ENCODE measurements at places on chromosomes 11 and 22.
A peak's percentile ranks its signal among the peaks of the same experiment; 100 is the strongest.

- no peak for DNase-seq
Observed at GRCh38 chr22:47449508-47450270, 687.2 kb downstream of the TBC1D22A start.

- DNase-seq: peak; percentile 56
Observed at GRCh38 chr22:36279219-36279666, 26.3 kb downstream of the APOL1 start.

DNA sequence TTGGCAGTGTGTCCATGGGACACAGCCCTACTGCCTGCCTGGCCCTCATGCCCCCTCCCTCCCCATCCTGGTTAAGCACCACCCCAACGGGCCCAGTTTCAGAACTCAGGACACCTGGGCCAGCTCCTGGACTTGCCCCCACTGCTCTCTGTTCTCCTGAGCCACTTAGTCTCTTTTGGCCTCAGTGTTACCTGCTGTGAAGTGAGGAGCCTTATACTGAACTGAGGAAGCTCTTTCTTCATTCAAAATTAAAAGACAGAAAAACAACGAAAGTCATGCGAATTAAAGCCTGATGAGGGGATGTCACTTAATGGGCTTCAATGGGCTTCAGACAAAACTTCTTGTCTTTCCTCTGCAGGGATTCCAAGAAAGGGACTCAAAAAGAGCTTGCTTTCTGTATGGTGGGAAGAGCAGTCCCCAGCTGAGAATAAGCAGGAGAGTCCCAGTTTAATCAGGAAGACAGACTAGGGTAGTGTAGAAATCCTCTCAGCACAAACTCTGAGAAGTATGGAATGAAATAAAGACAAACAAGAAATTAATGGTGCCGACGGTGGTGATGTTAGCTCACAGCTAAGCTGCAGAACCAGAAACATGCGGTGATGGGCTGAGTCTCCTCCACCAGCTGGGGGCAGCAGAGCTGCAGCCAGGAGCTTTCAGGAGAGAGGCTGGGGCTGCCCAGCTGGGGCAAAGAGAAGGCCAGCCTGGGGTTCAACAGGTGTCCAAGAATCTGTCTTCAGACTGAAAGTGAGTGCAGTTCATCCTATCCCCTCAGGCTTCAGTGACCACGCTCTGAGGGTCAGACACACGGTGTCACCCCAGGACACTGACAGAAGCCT lies 101.0 kb downstream of the GGTLC2 start:
- peak; percentile 1 for DNase-seq

DNA sequence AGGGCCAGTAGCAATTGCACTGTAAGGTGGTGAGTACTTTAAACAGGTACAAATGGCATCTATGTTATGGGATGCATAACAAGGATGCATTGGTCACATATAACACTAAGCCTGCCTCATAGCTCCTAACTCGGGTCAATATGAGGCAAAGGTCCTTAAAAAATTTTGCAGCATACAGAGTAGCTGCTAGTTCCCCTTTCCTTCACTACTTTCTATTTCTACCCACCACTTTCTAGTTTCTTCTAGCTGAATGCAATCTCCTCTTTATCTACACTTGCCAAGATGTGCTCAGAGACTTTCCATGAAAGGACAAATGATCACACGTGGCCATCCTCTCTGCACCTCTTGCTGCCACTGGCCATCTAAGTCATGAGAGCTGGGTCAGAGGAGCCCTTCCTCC lies 9.8 kb downstream of the OR51F2 start:
- DNase-seq: no peak

DNA sequence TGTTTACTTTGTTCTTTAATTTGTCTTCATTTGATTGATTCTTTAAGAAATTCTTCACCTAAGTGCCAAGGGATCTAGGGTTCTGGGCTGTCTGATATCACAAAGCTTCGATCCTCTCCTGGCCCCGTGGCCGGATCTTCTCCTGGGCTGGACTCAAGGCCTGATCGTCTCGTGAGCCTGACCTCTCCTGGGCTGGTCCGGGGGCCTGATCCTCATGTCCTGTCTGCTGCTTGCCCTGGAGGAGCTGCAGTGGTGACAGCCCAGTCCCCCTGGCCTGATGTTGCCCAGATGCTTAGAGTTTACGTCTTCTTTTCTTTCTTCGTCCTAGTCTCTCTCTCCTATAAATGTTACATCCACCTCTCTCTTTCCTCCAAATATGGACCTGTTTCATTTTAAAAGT lies 3.3 kb downstream of the NADSYN1 start:
- no peak for DNase-seq

DNA sequence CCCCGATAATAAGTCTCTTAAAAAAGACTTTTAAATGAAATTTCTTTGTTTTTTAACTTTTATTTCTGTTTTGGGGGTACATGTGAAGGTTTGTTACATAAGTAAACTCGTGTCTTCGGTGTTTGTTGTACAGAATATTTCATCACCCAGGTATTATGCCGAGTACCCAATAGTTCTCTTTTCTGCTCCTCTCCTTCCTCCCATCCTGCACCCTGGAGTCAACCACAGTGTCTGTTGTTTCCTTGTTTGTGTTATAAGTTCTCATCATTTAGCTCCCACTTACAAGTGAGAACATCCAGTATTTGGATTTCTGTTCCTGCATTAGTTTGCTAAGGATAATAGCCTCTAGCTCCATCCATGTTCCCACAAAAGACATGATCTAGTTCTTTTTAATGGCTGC lies 1.6 kb upstream of the GSTP1 start:
- no peak for DNase-seq

- DNase-seq: no peak
Observed at GRCh38 chr11:2531987-2532703, 87.3 kb downstream of the KCNQ1 start.

- no peak for DNase-seq
Observed at GRCh38 chr11:131278472-131278871, 91.9 kb upstream of the NTM start.

DNA sequence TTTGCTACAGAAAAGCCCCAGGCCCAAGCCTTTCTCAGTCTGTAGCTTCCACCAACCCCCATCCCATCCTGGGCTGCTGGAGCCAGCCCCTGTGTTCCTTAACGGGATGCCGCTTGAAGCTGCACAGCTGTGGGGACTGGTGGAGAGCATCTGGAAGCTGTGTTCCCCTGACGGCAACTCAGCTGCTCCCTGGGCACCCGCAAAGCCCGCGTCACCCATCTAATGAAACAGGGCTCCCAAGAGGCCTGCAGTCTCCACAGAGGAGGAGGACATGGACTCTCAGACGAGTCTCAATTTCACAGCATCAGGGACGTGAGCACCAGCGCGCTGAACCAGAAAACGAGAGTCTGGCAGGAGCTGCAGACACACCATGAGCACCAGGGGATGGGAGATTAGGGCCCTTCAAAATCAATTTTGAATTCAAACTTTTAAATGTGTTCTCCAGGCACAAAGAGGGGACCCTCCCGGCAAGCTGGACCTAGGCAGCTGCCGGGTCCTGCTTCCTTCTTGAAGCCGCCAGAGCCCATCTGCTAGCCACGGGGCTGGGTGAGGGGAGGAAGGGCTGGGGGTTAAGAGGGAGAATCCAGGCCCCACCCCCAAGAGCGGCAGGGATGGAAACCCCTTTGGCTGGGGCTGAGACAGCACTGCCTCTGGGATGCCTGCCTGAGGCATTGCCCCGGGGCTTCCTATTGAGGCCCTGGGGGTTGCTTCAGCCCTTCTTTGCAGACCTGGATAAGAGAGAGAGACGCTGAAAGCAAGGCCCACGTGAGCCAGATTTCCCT lies 21.0 kb downstream of the LMO1 start:
- DNase-seq: no peak

- no peak for DNase-seq
Observed at GRCh38 chr11:117249571-117249970, 17.1 kb downstream of the RNF214 start.

- DNase-seq: no peak
Observed at GRCh38 chr22:48261048-48261621, 1498.7 kb downstream of the TBC1D22A start.

DNA sequence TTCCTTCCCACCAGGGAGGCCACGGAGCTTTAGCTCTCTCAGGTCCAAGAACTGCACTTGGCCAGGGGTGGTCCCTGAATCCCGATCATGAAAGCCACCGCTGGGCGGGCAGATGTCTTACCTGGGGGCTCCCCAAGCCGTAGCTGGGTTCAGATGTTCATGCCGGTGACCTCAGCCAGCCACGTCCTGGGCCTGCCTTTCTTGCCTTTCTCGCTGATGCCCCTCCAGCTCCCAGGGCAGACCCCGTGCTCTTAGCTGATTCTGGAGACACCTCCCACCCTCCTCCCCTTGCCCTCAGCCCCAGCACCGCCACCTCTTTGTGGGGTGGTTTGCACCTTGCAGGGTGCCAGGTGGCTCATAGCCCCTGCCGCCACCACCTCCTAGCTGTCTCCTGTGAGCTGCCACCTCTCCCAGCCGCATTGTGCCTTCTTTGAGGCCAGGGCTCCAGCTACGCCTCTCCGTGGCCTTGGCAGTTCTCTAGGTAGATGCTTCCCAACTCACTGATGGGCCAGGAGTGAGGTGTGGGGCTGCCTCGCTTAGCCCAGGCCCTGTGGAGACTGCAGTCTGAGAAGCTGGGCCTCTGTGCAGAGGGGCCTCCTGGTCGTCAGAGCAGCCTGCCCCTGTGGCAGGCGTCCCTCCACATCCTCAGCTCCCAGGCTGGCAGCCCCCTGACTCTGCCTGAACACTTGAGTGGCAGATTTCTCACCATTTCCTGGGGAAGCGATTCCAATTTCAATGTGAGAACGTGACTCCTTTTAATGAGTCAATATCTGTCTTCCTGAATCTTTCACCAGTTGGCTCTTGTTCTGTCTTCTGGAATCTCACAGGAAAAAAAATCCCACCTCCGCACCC lies 97.6 kb upstream of the B3GAT1 start:
- DNase-seq: no peak

DNA sequence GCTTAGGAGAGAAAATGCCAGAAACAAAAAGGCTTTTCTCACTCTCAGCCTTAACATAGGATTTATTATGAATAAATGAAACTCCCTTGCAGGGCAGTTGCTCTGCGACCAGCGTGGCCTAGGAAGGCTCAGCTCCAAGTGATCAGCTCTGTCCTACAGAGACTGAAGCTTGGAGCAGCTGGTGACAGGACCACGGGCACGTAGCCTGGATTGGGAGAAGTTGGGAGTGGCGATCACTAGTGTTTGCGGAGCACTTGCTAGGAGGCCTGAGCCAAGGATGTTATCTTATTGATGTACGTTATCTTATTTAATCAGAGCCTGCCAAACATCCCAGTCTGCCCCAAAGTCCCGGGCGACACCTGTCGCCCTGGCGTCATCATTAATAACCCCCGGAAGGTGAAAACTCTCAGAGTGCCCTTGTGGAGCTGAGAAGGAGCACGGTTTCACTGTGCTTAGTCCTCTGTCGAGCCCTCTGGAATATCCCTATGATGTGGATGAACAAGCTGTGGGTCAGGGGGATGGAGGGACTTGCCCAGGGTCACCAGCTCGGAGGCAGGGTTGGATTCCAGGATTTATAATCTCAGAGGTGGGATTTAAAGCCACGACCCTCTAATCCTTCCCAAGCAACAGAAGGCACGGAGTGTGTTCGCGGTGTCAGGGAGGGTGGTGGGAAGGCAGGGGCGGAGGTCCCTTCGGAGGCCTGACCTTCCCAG lies 40.8 kb upstream of the SMIM38 start:
- DNase-seq: no peak

DNA sequence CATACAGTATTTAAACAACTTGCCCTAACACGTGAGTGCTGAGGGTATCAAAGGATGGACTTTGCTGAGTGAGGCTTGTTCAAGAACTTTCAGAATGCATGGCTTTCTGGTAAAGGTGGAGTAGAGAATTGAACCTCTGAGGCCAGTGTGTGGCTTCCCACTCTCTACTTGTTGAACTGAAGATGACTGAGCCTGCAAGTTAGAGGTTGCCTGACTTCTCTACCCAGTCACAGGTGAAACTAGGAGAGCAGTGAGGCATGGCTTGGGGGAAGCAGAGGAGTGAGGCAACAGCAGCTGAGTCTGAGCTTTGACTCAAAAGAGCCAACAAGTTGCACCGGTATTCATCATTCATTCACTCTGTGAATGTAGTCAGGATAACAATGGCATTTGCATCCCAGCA lies 256.4 kb upstream of the SESN3 start:
- no peak for DNase-seq

- no peak for DNase-seq
Observed at GRCh38 chr22:46035380-46035741, 58.4 kb upstream of the WNT7B start.

DNA sequence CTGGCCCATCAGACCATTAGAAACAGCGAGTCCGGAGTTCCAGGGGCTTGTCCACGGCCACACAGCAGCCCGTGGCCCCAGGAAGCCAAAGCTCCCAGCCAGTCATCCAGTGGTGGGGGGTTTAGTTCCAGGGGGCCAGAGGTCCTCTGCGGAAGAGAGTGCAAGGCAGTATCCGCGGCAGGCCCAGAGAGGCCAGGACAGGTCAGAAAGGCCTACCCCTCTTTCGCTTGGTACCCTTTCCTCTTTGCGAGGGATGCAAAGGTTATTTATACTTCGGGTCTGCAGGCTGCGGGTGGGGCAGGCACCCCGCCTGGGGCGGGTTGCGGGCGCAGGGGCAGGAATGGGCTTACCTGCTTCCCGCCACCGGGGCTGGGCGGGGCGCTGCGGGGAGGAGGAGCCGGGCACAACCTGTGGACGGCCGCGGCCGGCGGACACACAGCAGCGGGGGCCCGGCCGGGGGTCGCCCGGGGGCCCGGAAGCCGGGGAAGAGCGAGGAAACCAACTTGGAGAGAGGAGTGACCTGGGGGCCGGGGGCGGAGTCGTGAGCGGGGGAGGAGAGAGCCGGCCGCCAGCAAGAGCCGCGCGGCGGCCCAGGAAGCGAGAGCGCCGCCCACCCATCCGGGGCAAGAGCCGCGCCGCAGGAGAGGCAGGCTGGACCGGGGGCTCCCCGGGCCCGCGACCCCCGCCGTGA lies at the start of gene SH3BP1:
Gene SH3BP1, plus strand, starts transcription at position 600 of the 691 bp plus-strand sequence. CDS start 119 bp downstream, outside the sequence.
- DNase-seq: peak; percentile 8

DNA sequence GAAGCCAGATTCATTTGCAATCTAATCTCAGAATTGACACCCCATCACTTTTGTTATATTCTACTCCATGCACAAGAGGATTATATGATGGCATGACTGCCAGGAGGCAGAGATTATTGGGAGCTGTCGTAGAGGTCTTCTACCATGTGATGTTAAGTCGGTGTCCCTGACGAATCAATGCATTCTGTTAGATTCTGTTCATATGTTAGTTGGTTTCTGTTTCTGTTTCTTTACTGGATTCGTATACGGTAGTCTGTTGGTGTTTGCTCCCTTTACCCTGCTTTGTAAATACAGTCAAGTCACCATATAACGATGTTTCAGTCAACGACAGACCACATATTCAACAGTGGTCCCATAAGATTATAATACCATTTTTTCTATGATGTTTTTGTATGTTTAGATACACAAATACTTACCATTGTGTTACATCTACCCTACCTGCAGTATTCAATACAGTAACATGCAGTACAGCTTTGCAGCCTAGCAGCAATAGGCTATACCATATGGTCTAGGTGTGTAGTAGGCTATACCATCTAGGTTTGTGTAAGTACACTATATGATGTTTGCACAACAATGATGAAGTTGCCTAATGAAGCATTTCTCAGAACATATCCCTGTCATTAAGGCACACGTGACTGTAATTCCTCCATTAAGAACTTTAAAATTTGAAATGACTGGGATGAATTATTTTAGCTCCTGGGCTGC lies 22.8 kb upstream of the RASSF10 start:
- no peak for DNase-seq
